Stimulated activated CD4-positive, alpha-beta T cell treated with anti-CD3 and anti-CD28 coated beads, Interleukin-1b, Interleukin-23, amount 100 ng/mL, for 48 hours (primary cell): ENCODE measurements at places on chromosomes 12 and 14.

GRCh38 chr12:33703221-33703620 lies 263.6 kb upstream of the SYT10 start:
- no peak for DNase-seq

- no peak for DNase-seq
These were observed 1.8 kb downstream of the GLI1 start for GRCh38 chr12:57461276-57461916.

GRCh38 chr14:102784892-102785594 lies 7.8 kb downstream of the TRAF3 start:
- DNase-seq: no peak

DNA sequence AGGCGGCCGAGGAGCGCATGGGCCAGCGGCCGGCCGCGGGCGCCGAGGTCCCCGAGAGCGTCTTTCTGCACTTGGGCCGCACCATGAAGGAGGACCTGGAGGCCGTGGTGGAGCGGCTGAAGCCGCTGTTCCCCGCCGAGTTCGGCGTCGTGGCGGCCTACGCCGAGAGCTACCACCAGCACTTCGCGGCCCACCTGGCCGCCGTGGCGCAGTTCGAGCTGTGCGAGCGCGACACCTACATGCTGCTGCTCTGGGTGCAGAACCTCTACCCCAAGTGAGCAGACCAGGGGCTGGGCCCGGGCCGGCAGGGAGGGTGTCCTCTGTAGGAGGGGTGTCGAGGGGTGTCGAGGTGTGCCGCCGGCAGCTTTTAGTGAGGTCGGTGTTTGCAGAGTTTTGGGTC lies 4.1 kb downstream of the TNFAIP2 start:
- no peak for DNase-seq

DNA sequence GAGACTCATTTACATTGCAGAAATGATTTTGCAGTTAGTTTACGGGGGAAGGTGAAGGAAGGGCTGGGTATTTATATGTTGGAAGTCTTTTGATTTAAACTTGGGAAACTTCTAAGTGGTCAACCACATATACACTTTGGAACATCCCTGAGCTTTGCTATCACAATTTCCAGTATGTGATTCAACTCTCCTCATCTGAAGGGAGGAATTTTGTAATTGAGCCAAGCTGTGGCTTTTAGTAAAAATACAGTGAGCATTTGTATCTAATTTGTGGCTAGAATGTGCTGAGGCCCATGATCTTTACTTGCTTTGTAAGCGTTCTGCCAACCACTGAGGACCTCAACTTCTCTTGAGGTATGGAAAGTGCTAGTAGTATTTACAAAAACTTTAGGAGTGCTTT lies 235.0 kb upstream of the PDZRN4 start:
- DNase-seq: no peak

- DNase-seq: no peak
These were observed 413 bp downstream of the LRP6 start for GRCh38 chr12:12266389-12266872.

DNA sequence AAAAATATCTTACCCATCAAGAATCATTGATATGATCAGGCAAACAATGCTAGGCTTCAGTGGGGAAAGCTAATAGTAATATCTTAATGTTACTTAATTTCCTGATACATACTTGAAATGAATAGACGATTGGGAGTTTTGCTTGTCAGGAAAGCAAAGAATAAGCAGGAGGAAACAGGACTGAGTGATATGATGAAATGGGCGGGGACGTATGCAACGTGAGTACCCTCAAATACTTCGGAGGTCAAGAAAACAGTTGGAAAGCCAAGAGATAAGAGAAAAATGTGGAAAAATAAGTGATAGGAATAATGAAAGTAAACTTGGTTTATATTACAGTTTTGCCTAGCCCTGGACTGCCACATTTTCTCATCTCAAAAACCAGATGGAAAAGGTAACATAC lies 49.2 kb downstream of the METTL25 start:
- DNase-seq: no peak

DNA sequence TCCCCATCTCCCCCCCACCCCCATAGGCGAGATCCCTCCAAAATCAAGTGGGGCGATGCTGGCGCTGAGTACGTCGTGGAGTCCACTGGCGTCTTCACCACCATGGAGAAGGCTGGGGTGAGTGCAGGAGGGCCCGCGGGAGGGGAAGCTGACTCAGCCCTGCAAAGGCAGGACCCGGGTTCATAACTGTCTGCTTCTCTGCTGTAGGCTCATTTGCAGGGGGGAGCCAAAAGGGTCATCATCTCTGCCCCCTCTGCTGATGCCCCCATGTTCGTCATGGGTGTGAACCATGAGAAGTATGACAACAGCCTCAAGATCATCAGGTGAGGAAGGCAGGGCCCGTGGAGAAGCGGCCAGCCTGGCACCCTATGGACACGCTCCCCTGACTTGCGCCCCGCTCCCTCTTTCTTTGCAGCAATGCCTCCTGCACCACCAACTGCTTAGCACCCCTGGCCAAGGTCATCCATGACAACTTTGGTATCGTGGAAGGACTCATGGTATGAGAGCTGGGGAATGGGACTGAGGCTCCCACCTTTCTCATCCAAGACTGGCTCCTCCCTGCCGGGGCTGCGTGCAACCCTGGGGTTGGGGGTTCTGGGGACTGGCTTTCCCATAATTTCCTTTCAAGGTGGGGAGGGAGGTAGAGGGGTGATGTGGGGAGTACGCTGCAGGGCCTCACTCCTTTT lies 2.7 kb downstream of the GAPDH start:
- DNase-seq: peak; percentile 25

GRCh38 chr12:39367494-39367893 lies 75.4 kb downstream of the KIF21A start:
- DNase-seq: no peak

DNA sequence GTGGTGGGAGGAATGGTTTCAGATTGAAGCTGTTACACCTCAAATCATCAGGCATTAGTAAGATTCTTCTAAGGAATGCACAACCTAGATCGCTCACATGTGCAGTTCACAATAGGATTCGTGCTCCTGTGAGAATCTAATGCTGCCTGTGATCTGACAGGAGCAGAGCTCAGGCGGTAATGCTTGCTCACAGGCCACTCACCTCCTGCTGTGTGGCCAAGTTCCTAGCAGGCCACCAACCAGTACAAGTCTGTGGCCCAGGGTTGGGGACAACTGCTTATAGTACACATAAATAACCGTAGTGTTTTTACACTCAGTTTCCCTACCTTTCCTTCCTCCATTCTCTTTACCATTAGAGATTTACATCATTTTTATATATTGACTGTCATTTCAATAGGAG lies 121.4 kb downstream of the SLCO1B3 start:
- no peak for DNase-seq

GRCh38 chr14:99315197-99315596 lies 43.2 kb upstream of the BCL11B start:
- DNase-seq: no peak

GRCh38 chr12:66296176-66296683 lies 6.1 kb upstream of the HELB start:
- no peak for DNase-seq

DNA sequence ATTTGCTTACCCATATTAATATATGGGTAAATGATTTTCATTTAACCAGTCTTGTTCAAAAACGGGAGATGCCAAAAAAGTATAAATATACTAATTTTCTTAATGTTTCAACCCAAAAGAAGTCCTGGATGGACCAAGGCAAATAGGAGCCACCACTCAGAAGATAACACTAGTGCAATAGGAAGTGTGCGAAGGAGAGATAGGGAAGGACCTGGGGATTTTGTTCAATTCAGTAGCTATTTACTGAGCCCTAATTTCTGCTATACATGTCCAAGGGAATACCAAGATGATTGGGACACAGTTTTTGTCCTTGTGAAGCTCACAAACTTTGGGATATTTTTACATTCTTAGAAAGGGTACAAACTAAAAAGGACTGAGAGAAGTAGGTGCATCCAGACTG lies 1.5 kb downstream of the CMAS start:
- no peak for DNase-seq

- no peak for DNase-seq
These were observed 44.9 kb downstream of the BBS10 start for GRCh38 chr12:76303365-76303764.

- no peak for DNase-seq
These were observed 133.1 kb downstream of the PRIMA1 start for GRCh38 chr14:93655078-93655750.

DNA sequence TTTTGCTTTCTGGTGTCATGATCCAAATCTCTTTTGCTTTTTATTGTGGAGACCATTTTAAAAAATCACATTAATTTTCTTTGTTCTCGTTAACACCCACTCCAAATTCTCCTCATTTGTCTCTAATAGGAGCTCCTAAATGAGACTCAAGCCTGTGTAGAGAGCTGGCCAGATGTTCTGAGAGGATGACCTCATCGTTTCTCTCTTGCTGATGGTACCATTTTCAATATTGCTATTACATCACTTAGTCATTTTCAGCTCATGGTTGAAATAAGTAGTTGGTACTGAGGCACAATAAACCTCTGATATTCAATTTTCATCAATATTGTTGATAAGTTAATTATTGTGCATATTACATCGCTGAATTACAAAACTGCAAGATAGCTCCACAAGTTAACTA lies 31.5 kb downstream of the SPTB start:
- no peak for DNase-seq

DNA sequence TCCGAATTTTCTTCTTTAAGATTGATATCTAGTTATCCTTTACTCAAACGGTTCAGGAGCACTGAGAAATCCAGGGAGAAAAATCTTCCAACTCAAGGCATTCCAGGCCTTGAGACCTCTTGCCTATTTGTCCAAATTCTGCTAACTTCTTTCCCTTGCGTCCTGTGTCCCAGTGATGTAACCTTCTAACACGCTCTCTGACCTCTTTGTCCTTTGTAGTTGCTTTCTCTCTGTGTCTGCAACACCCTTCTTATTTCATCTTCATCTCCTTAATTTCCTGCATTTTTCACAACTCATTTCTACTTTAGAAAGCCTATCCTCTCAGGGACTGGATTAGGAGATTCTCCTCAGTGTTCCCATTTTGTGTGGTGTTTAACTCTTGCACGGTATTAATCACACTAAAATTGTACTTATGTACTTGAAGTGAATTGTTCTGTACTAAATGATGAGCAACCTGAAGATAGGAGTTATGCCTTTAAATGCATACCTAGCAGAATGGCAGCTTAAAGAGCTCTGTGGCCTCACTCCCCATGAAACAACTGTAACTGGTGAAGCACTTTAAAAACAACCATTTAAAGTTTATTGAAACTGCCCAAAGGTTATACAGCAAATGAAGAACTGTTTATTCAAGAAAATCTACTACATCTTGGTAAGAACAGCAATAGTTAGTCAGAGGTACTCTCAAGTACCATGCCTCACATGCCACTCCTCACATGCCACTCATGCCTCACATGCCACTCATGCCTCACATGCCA lies 7.4 kb upstream of the SNAPC1 start:
- no peak for DNase-seq

GRCh38 chr12:131720921-131721320 lies 10.0 kb downstream of the SFSWAP start:
- DNase-seq: no peak

- DNase-seq: no peak
These were observed 418.8 kb downstream of the BCL11B start for GRCh38 chr14:98853063-98853729.

DNA sequence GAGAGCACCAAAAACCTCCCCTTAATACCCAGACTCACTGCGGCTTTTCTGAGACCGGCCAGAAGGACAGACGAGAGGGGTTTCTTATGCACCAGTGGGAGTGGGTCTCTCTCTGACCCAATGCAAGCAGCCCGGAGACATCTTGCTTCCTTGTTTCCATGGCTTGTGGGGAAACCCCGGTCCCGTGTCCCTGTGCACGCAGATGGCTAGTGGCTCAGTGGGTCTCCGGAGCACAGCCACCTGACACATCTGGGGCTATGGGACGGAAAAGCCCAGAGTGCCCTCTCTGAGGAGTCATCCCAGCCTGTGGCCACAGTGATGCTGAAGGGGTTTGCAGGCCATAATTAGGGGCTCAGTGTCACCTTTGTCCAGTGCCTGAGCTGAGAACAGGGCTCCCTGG lies 197.6 kb downstream of the PHETA1 start:
- DNase-seq: no peak

- DNase-seq: peak; percentile 32
These were observed 127.7 kb upstream of the MAX start for GRCh38 chr14:65229748-65230728.
